ENCODE measurements at places on chromosomes 3 and 15. TPM values are rescaled to one million over a fixed set of nuclear protein-coding genes. Genes with fewer than 3 reads are reported as not detected.

FMN1 gene
- 27.7 TPM for total RNA-seq

- DNase-seq, result peak; percentile 45
These were observed 48.8 kb upstream of the MAP4 start for GRCh38 chr3:48065035-48065434.

DNA sequence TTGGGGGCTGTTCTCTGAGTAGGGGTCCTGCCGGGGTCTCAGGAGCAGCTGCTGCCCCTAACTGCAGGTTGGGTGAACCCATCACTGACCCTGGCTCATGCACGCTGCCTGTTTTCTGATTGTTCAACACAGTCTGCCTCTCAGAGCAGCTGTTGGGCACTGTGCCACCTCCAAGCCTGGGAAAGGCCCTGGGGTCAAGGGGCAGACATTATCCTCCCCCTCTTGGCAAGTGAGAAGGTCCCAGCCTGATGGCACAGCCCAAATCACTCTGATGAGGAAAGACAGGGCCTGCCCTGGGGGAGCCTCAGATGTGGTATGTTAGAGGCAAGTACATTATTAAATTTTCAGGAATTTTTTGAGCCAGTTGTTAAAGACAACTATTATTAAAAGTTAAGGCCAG lies 14.1 kb upstream of the GNAT1 start:
- no peak for DNase-seq

DNA sequence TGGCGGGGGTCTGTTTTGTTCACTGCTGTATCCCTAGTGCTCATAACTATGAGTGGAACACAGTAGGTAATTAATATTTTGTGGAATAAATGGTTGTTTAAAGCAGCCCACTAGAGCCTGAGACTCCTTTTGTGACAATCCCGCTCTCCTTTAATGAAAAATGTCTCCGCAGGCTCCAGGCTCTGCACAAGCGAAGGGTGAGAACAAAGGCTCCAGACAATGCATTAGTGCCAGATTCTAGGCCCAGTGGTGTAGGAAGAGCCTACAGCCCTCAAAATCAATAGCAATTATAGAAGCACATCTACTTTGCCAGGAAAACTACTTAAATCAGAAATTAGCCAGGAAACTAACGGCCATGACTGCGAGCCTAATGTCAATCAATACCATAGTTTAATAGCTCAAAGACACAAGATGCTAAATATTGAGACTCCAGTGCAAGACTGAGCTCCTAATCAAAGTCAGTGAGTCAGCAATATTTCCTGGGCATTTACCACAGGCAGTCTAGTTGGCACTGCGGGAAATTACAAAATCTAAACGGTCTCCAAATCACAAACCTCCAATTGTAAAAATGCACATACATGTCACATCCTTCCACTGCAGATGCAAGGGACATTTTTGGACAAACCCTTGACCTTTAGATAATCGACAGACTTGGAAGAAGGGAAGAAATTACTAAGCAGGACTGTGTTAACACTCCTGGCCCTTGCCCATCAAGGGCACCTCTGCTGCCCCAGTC lies 2.3 kb downstream of the ANXA2 start:
- DNase-seq, result no peak

- peak; percentile 72 for DNase-seq
These were observed 11.8 kb upstream of the USP3 start for GRCh38 chr15:63492541-63493077.

OCA2 gene
- total RNA-seq, result not detected

- DNase-seq, result peak; percentile 60
These were observed 37.2 kb downstream of the ABHD5 start for GRCh38 chr3:43727930-43728329.

DNA sequence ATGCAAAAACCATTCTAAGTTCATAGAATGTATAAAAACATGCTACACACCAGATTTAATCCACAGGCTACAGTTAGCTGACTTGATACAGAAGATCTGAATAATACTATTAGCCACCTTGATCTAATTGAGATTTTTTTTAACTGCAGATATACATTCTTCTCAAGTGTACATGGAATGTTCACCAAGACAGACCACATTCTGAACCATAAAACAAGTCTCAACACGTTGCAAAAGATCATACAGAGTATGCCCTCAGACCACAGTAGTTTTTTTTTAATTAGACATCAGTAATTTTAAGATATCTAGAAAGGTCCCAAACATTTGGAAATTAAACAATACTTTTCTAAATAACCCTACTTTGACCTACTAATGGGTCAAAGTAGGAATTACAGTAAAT lies 83.3 kb downstream of the FGF7 start:
- DNase-seq, result no peak

TTC21A gene
- total RNA-seq, result 1.5 TPM

DNA sequence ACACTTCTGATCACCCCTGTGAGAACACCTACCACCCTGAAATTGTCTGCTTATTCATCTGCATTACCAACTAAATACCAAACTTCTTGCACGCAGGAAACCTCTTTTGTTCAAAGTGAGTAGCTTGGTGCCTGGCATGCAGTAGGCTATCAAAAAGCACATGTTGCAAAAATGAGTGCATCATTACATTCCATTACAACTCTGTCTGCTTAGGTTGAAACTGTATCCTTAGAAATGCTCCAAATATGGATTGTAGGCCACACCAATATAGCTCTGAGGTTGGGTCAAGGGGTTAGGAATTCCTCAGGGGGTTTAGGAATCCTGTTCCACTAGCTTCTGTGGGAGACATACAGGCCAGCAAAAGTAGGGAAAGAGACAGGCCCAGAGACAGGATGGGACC lies 107.2 kb downstream of the THRB start:
- DNase-seq, result peak; percentile 9

- no peak for DNase-seq
These were observed 24.8 kb upstream of the NOX5 start for GRCh38 chr15:68989541-68990230.

- DNase-seq, result peak; percentile 88
These were observed 325.7 kb downstream of the MAGI1 start for GRCh38 chr3:65713016-65713415.

GRCh38 chr3:126542340-126543241 lies 16.1 kb downstream of the C3orf22 start:
- no peak for DNase-seq

GOLGA6L7 gene
- total RNA-seq, result not detected

TUBGCP4 gene
- 17.2 TPM for total RNA-seq

DNA sequence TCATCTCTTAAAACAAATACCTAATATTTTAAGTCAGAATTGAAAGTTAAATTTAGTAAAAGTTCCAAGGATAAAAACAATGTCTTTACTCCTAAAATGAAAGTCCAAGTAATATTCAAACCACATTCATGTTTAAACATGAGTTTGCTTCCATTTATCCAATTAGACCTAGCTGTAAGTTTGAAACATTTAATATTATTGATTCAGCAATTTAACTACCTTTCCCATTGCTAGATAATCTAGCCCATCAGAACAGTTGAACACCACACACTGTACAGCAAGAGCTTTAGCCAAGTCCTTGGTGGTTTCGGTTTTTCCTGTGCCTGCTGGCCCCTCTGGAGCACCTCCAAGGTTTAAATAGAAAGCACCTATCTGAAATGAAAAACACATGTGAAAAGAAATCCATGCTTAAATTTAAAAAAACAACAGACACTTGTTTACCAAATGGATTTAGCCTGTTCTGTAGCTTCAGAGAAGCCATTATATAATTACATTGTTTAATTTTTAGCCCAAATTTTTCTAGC lies 97.8 kb downstream of the DNAH12 start:
- DNase-seq, result peak; percentile 4

DNA sequence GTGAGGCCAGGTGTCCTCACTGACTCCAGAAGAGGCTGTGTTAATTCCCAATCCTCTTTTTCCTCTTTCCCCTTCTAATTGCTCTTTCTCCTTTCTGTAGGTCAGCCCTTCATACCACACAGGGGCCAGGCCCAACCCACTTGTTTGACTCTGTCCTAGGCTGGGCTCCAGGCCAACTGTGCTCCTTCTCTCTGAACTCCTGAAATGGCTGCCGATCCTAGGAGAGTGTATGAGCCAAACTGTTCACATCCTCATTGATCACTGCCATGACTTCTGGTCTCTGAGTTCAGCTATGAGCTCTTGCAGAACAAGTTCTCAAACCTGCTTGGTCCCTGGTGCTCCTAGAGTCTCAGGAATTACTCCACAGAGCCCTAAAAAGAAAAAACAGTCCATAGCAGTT lies 145.1 kb downstream of the VGLL4 start:
- DNase-seq, result peak; percentile 82

GRCh38 chr3:42872718-42873117 lies 3.0 kb downstream of the CYP8B1 start:
- no peak for DNase-seq

- no peak for DNase-seq
These were observed 199.5 kb upstream of the WNT5A start for GRCh38 chr3:55686426-55687254.

GRCh38 chr3:112132975-112133448 lies at the start of gene GCSAM:
Gene GCSAM, minus strand, starts transcription at chr3:112133248. Its CDS starts 128 bp downstream, at chr3:112133120.
- DNase-seq, result no peak

DNA sequence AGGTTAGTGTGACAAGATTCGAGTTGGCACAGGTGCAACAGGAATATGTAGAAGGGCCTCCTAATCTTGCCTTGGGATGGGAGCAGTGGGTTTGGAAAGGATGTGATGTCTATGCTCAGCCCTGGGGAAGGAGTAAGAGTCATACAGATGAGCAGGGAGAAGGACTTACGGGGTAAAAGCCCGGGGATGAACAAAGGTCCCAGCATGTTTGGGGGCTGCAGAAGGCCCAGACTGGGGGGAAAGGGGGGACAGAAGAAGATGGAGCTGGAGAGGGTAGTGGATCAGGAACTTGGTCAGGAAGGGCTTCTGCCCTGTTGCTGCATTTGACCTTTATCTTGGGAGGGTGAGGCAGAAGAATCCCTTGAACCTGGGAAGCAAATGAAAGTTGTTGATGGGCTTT lies 240.1 kb upstream of the ST8SIA2 start:
- no peak for DNase-seq

ACTC1 gene
- 0.33 TPM for total RNA-seq

- DNase-seq, result peak; percentile 37
These were observed 44.2 kb downstream of the MKRN2 start for GRCh38 chr3:12601072-12601471.

DNA sequence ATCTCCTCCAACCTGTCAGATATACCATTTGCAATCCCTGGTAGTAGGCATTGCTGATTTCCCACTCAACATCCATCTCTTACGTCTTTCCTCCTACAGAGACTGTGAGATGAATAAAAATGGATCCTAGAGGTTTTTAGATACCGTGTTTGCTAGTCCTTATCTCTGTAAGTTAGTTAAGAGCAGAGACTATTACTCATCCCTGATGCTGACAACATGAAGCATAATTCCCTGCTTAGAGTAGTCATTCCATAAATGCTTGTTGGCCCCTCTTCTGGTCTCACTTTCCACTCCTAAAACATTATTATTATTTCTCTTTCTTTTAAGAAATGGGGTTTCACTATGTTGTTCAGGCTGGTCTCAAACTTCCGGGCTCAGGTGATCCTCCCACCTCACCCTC lies 136.2 kb downstream of the RTP4 start:
- DNase-seq, result no peak

CNTN4 gene
- 0.51 TPM for total RNA-seq

GRCh38 chr15:65821070-65821469 lies 29.0 kb upstream of the DENND4A start:
- no peak for DNase-seq

GRCh38 chr3:40679290-40679689 lies 154.5 kb downstream of the ZNF621 start:
- DNase-seq, result no peak

- DNase-seq, result no peak
These were observed 23.7 kb downstream of the TPRA1 start for GRCh38 chr3:127566833-127567232.

CYP1A1 gene
- under 0.01 TPM for total RNA-seq

PRTG gene
- 4.0 TPM for total RNA-seq

TLE3 gene
- total RNA-seq, result 16.5 TPM

- no peak for DNase-seq
These were observed 167.2 kb downstream of the APBA2 start for GRCh38 chr15:29053006-29053405.

PCSK6 gene
- total RNA-seq, result 1.0 TPM

- DNase-seq, result no peak
These were observed 815 bp downstream of the SPINT1 start for GRCh38 chr15:40844696-40845030.

DNA sequence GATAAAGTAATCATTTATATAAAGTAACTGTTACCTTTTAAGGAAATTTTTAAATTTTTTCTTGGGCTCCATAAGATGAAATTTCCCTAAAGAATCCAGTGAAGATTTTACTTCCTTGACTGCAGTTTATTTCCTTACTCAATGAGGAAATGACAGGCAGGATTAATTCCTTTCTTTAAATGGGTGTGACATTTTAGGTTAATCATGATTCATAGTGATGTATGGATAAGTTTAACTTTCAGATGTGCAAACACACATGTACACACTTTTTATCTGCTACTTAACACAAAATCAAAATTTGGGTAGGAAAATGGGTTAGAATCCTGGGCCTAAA lies 11.2 kb upstream of the LEO1 start:
- DNase-seq, result no peak

DNA sequence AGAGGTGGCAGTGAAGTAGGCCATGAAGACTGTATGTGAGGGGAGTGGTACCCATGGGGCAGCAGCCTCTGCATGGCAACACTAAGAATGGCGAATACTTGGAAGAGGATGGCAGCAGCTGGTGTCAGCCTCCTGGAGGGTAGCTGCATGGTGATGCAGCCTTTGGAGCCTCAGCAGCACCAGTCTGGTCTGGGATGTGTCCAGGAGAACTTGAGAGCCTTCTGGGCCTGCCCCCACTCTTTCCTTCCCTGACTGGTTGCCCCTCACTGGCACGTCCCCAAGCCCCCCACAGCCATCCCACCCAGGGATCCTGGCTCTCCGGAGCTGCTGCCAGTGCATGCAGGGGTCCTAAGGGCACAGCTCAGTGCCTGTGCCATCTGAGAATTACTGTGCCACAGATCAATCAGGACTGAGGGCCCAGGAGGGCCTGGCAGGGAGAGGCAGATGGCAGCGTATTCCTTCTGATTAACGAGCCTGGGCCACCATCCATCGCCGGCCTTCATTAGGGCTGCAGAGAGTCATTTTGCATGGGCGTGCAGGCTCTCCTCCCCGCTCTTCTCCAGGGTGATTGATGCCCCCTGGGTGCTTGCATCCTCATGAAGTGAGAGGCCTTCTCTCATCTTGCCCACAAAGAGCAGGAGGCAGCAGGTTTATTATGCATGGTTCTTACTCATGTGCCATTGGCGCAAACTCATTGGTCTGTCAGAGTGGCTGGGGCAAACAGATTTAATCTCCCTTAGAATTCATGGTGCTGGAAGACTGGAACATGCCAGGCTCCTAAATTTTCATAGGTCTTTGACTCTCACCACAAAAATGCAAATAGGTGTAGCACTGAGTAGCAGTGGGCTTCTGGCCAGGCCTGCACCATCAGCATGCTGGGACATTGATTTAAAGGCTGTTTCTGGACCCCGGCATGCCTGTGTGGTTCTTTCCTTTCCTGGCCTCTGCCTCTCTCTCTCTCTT lies 116.8 kb downstream of the EPHB1 start:
- peak; percentile 5 for DNase-seq

ZNF717 gene
- total RNA-seq, result 18.2 TPM

SUSD5 gene
- 2.3 TPM for total RNA-seq

- peak; percentile 1 for DNase-seq
These were observed 704.7 kb downstream of the GRM7 start for GRCh38 chr3:7565574-7565973.
